Stimulated activated CD4-positive, alpha-beta T cell treated with anti-CD3 and anti-CD28 coated beads, Interleukin-4, amount 100 ng/mL, for 48 hours (primary cell): ENCODE measurements at places on chromosomes 11 and 22.

GRCh38 chr11:63530021-63530420 lies 6.6 kb upstream of the PLAAT4 start:
- no peak for DNase-seq

- DNase-seq, result no peak
Observed at GRCh38 chr11:1090600-1091331, 16.1 kb downstream of the MUC2 start.

DNA sequence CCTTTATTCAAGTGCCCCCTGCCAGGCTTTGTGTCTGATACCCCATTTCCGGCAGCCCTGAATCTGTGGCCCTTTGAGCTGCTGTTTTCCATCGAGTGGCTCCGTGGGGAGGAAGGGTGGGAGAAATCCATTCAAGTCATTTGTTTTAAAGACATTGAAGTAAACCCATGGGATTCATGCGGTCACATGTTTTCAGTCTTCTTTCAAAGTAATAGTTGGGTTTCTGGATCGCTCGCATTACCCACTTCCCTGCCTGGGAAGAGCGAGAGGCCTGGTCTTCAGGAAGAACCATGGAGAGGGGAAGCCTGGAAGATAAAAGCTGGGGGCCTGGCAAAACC lies 14.4 kb downstream of the DAGLA start:
- DNase-seq, result no peak

DNA sequence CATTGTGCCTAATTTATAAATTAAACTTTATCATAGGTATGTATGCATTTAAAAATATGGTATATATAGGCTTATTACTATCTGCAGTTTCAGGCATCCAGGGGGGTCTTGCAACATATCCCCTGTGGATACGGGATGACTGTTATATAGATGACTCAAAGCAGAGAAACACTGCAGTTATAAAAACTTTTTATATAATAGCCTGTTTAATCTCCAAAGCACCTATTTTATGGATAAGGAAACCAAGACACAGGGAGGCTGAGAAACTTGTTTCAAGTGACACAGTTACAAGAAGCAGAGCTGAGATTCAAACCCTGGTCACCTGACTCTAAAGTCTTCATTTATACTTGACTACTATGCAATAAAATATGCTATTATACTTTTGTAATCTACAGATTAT lies 897.7 kb downstream of the KCNA4 start:
- no peak for DNase-seq

DNA sequence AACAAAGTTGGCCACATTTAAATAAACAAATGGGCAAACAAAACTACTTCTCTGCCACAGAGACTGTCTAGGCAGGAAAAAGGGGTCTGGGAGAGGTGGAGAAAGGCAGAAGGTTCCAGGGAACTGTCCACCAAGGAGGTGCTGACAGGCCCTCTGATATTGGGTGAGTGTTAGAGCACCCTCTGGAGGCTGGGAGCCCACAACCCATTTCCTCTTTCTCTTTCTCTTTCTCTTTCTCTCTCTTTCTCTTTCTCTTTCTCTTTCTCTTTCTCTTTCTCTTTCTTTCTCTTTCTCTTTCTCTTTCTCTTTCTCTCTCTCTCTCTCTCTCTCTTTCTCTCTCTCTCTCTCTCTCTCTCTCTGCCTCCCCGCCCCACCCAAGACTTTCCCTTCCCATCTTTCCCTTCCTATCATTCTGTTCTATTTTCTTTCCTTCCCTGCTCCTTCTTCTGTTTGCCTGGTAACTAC lies 912.8 kb downstream of the DLG2 start:
- peak; percentile 7 for DNase-seq

DNA sequence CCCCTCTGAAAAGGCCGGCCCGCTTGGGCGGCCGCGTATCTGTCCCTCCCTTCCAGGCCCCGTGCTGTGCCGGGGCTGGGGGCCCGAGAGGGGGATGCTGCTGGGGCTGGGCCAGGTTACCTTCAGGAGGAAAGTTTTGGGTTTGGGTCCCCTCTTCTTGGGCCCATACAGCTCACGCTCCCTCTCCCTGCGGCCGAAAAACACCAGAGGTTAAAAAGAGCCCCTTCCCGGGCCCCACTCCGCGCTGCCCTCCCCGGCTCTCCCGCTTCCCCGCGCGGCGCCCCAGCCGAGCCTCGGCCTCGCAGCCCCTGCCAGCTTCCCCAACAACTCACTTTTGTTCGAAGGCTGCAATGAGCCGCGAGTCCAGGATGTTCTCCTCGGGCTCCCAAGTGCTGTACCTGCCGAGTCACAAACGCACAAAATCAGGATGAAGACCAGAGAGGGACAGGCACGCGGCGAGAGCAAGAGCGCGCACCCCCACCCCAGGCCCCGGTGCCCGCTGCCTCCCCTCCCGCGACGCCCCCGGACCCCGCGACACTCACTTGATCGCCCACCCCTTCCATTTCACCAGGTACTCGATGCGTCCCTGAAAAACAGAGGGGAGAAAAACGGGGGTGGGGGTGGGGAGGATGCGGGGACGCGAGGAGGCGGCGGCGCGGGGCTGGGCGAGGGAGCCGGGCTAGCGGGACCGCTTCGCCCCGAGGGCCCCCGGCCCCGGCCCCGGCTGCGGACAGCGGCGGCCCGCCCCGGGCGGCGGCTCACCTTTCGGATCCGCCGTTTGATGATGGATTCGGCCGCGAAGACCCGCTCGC lies 450 bp downstream of the CBX6 start:
- DNase-seq, result no peak

GRCh38 chr22:49662681-49663080 lies 165.0 kb downstream of the BRD1 start:
- no peak for DNase-seq
